Mesothelial cell of epicardium (in vitro differentiated cells): ENCODE measurements at places on chromosomes 2 and 18.

DNA sequence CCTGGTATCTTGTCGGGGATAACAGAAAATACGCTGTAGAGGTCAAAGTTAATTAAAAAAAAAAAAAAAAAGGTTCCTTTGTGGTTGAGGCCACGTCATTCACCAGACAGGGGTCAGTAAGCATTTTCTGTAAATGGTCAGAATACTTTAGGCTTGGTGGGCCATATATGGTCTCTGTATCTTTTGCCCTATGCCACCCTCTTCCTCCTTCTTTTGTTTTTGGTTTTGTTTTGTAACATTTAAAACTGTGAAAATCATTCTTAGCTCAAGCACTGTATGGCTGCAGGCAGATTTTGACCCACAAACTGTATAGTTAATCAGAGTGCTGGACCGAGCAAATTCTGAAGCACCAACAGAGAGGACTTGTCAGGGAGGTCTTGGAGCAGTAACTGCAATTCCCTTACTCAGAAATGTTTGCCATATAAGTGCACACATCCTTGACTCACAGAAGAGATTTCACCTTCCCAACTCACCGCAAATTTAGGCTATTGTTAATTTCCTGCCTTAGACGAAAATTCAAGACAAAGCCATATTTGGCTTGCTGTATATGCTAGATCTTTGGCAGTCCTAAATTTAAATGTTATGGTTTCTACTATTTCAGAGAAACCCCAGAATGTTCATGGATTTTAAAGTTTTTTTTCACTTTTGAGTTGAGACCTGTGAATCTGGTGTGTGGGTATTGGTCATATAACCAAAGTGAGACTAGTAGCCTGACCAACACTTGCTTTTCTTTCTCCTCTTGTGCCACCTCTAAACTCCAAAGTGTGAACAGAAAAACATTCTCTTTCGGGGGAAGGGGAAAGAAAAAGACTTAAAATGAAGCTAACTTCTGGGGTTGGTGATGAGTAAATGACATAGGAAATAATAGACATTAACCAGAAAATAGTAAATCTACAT lies 65.4 kb downstream of the DOCK10 start:
- no peak for DNase-seq

DNA sequence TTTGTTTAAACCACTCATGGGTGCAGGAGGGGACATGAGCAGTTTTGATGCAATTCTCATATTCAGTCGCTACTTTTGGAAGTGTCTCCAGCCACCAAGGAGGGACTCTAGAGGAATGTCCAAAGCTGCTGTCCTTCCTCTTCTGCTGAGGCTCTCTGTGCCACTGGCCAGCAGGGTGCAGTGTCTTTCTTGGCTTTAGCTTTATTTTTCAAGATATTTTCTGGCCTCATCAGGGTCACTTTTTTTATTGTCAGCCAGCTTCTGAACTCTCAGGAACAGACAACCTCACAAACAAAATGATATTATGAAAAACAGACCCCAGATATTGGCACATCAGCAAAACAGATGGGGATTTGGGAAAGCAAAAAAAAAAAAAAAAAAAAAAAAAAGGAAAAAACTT lies 289.3 kb upstream of the ZSWIM2 start:
- DNase-seq, result no peak

DNA sequence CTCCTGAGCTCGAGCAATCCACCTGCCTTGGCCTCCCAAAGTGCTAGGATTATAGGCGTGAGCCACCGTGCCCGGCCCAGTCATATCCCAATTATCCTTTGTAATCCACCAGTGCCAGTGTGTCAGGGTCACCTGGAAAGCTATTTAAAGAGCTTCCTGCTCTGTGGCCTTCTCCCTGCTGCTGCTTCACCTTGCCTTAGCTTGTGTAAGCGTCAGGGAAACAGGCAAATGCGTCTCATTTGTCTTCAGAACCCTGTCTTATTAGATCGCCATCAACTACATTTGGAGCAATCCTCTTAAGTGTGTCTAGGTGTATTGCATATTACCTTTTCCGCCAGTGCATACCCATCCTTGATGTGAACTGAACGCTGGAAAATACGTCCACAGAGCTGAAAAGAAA lies 10.2 kb downstream of the KIF5C start:
- no peak for DNase-seq

DNA sequence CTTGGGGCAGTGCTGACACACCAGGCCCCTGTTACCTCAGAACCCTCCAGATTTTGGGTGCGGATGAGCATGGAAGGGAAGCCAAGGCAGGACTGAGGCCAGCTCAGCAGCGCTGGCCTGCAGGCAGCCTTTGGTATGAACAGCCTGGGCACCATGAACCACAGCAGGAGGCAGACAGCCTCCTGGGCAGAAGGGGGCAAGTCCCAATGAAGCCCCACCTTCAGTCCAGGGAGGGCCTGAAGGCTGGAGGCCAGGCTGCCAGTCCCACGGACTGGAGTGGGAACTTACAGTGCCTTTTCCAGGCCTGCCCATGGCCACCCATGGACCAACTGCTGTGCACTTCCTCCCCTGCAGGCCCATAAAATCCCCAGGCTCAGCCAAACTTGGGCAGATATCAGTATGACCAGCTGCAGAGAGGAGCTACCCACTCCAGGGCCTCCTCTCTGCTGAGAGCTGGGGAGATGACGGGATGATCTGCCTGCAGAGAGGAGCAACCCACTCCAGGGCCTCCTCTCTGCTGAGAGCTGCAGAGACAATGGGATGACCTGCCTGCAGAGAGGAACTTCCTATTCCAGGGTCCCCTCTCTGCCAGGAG lies 74.7 kb downstream of the NEURL3 start:
- no peak for DNase-seq

- DNase-seq, result no peak
These were observed 7.6 kb upstream of the MSTN start for GRCh38 chr2:190069936-190070696.

GRCh38 chr2:152051436-152051835 lies 47.4 kb downstream of the CACNB4 start:
- no peak for DNase-seq

DNA sequence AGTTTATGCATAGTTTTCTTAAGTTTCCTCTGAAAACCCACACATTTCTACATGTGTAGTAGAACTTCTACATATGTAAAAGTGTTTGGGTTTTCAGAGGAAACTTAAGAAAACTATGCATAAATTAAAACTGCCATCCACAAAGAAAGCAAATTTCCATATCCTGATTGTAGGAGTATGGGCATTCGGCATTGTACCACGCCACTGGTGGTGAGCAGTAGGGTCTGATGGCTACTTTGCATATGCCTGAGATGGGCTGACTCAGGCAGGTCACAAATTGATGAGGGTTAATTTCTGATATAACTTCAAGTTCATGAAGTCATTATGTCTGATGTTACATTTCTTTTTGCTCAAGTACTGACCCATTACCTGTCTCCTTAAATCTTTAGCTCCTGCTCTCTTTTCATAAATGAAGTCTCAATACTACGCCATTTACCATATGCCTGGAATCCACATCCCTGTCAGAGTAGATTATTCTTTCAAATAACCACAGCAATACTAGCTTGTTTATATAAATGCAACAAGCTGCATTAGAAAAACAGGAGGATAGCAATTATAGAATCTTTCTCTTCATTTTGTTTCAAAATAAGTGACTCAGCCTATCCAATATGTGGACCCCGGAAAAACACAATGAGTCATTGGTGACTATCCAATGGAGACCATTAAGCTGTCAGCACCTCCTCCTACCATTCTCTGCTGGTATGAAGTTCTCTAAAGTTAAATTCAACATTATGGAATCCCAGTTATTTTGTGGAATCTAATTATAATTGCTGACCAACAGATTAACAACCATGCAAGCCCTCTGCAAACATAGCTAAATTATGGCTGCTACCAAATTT lies 355.2 kb upstream of the UBE2E3 start:
- no peak for DNase-seq

- DNase-seq, result no peak
These were observed 46.3 kb downstream of the ITSN2 start for GRCh38 chr2:24313744-24314632.

- no peak for DNase-seq
These were observed 65.5 kb downstream of the STEAP3 start for GRCh38 chr2:119289093-119289492.

GRCh38 chr2:126858436-126858835 lies 40.3 kb upstream of the TEX51 start:
- DNase-seq, result no peak
